ENCODE measurements at places on chromosomes 11 and 22.

GRCh38 chr11:134486704-134487103 is 74.7 kb upstream of the B3GAT1 start:
- no peak for DNase-seq

- DNase-seq = no peak
Observed at GRCh38 chr11:2621894-2622293, 77.9 kb downstream of the KCNQ1OT1 start.

GRCh38 chr11:74681686-74682651 is 49.3 kb downstream of the CHRDL2 start:
- DNase-seq = no peak

DNA sequence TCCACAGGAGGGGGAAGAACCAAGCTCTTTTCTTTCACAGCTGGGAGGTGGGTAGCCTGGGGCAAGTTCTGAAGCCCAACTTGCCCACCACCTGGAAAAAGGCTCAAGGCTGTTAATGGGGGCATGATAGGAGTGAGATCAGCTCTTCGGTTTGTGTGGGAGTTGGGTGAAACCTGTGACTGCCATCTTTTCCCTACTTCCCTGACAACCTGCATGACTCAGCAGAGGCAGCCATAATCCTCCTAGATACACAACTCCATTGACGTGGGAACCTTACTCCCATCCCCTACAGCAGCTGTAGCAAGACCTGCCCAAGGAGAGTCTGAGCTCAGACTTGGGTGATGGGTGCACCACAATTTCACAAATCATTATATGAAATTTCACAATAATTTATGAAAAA is 13.3 kb upstream of the OOSP4B start:
- no peak for DNase-seq

GRCh38 chr11:114784216-114784615 is 105.9 kb downstream of the NXPE2 start:
- DNase-seq = no peak
